NCI-H2081 (cell line): ENCODE measurements at places on chromosomes 1 and 21.

- DNase-seq = no peak
Measured at GRCh38 chr21:43328958-43329691, 97.8 kb downstream of the SIK1 start.

DNA sequence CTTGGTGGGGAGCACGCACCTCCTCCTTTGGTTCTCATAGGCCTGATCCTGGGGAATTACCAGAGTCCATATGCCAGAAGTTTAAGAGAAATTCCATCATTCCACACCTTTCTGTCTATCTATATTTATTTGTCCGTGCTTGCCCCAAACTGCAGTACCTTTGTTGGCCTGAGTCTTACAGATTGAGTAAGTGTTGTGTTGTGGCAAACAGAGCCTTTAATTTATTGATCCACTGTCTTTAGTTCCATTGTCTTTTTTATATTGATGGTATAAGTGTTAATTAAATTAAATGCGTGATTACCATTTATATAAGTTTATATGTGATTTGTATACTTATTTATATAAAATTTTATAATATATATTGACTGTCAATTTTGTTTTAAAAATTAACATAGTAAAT lies 4.9 kb downstream of the SH3BGR start:
- DNase-seq = no peak

GRCh38 chr1:21704145-21704544 lies 35.0 kb upstream of the RAP1GAP start:
- no peak for DNase-seq

DNA sequence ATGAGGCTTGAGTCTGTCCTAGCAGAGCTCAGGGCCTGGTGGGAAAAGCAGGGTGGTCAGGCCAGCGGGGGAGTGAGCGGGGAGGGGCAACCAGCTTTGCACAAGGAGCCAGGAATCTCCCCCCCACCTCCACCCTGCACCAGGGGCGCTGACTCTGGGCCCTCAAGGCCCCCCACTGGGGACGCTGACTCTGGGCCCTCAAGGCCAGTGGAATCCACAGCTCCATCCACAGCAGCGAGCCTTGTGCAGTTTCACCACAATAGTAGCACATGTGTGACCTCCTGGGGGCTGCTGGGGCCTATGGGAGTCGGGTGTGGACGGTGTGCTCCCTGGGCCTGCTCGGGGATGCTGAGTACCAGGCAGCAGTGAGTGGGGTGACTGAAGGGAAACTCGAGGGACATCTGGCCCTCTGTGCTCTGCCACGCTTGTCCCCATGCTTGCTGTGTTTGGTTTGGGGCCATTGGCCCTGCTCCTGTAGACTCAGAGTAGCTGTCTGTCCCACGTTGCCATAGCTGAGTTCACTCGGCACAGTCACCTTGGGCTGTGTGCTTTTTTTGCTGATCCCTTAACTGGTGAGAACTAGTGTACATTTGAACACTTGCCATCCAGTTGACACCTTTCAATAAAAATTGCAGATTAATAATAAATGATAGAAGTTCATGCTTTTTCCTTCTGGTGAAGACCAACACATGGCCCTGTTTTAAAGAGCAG lies 89.2 kb downstream of the ADARB1 start:
- DNase-seq = no peak

- no peak for DNase-seq
Measured at GRCh38 chr1:47835409-47835808, 161.8 kb downstream of the TRABD2B start.

DNA sequence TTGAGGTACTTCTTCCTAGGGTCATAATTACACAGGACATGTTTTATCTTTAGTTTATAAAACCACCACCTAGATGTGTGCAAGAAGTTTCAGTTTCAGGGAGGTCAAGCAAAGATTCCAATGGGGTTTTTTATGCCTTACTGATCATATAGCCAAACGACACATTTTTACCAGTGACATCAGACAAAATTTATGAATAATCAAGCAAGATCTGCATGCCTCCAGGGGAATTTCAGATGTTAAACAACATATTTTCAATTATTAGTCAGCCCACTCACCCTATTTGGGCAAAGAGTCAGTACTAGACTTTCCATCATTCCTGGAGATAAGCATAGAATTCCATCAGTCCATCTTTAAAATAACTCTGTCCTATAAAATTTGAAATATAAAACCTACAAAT lies 867.4 kb downstream of the KCNT2 start:
- DNase-seq = no peak

GRCh38 chr21:17693801-17694200 lies 81.1 kb upstream of the BTG3 start:
- no peak for DNase-seq

DNA sequence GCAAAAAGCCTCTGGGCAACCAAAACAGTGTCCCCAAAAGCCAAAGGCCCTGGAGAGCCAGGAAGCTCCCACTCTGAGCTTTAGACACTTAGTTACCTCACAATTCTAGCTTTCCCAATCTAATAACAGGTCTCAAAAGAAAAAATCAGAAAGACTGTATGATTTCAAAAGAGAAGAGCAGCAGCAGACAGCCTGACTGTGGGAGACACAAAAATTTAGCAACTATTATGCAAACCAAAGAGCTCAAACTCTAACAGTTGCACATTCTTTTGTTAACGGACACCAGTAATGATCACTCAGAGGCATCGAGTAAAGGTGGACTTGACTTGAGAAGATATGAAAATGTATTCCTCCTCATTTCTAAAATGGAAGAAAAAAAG lies 160.1 kb downstream of the SLC45A1 start:
- no peak for DNase-seq

GRCh38 chr1:89407360-89407759 lies 43.5 kb downstream of the GBP6 start:
- no peak for DNase-seq

DNA sequence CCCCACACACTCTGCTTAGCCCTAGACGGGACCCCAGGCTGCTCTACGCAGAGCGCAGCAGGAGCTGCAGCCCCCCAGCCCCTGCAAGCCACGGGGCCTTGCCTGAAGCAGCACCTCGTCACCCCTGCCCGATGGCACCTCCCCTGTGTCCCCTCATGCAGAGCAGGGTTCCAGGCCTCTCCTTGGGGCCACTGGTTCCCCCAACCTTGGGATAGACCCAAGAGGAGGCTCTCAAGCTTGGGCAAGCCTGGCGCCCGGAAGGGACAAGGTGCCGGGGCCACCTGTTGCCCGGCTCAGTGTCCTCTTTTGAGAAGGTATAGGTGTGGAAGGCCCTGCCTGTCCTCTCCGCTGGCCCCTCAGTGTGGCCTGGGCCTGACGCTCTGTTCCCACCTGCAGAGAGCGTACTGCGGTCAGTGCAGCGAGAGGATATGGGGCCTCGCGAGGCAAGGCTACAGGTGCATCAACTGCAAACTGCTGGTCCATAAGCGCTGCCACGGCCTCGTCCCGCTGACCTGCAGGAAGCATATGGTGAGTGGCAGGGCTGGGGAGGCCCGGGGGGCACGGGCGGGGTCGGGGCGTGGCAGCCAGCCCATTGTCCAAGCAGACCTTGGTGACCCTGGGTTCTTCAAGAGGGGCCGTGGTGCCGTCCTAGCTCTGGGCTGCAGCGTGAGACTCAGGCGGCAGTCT lies 50.6 kb downstream of the FAAP20 start:
- no peak for DNase-seq

DNA sequence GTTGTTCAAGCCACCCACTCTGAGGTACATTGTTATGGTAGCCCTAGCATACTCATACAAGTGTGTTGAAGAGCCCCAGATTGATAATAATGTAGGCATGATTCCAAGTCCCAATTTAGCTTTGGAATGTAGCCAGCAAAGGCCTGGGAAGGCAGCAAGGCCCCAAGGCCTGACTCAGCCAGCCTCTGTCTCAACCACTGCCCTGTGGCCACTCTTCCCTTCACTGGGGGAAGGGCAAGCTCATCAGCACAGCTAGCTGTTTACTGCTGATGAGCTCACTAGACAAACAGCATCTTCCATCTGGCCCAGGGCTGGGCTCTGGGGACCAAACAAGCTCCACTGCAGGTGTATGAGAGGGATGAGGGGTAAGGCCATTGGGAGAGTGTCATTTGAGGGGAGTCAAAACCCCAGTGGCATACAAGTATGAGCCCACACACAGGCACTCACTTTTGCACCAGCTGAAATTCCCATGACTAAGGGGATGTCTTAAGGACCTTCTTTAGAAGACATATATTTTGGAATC lies 2.2 kb upstream of the IRF6 start:
- peak; percentile 43 for DNase-seq

GRCh38 chr1:151536499-151536898 lies 3.6 kb upstream of the TUFT1 start:
- no peak for DNase-seq

DNA sequence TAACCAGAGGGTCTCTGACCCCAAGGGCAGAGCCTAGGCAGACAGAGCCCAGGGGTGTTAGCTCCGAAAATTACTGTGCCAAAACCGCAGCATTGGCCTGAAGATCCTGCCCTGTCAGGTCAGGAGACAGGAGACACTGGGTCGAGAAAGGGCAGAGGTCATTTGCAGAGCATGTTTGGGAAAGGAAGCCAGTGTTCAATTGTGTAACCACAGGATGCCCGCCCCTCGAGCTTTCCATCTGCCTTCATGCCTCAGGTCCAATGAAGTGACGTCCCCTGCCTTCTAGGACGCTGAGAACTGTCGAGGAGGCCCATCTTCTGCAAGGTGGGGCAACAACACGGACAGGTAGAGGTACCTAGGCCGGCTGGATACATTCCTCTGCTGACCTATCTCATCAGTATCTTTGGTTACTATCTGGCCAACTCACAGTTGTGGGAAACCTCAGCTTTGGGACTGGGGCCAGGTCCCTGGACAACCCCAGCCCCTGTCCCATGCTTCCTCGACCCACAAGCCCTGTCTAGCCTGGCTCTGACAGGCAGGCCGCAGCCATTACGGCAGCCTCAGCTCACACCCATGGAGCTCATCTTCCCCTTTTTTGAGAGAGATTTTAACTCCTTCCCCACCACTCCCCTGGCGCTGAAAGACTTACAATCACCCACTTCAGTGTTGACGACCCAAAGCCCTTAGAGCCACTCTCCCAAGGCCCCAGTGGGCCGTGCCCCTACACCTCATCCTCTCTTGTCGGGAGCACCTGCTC lies 1.3 kb downstream of the ARL8A start:
- no peak for DNase-seq

- no peak for DNase-seq
Measured at GRCh38 chr1:80896781-80897356, 903.9 kb upstream of the ADGRL2 start.

GRCh38 chr1:21882721-21883415 lies 54.2 kb downstream of the HSPG2 start:
- no peak for DNase-seq

DNA sequence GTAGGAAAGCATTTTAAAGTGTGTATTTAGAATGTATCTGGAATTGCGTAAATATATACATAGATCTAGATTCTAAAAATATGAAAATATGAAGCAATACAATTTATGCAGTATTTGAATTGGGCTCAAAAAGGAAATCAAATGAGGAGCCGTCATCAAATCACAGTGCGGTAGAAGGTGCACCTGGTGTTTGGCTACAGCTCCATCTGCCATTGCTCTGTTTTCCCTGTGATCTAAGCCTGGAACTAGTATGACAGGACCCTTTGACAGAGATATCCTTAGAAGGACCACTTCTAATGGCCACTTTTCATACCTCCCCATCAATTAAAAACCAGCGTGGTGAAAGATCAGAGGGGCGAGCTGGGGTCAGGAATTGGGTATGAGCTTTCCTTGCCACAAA lies 202.6 kb downstream of the NFIA start:
- DNase-seq = no peak

GRCh38 chr1:67700692-67701410 lies 15.8 kb downstream of the GADD45A start:
- no peak for DNase-seq

DNA sequence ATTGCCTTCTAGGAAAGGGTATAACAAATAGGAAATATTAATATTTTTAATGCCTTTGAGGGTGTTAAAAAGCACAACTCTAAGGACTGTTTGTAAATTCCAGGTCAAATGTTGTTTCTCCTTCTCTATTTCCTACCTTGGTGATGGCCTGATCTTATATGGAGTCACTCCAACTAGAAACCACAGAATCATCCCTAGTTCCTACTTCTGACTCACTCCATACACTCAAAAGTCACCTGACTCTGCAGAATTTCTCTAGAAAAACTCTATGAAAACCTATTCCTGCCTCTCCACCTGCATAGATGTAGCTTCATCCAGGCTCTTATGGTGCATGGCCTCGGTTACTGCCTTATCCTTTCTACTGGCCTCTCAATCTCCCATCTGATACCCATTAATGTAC lies 14.5 kb downstream of the RGS4 start:
- no peak for DNase-seq
